Upper lobe of left lung (tissue), 6 donors: ENCODE measurements at places on chromosomes 2 and 18. TPM values are rescaled to one million over a fixed set of nuclear protein-coding genes. Genes with fewer than 3 reads are reported as not detected.

RGPD3 gene
- 0.13 TPM for total RNA-seq

HOXD13 gene
- not detected for total RNA-seq

KCNE4 gene
- total RNA-seq = 0.89 TPM

TRIM54 gene
- 0.49 TPM for total RNA-seq

FER1L5 gene
- total RNA-seq = 0.24 TPM

CERKL gene
- 0.37 TPM for total RNA-seq

COPS9 gene
- 141 TPM for total RNA-seq

SCG2 gene
- 0.22 TPM for total RNA-seq
